ENCODE measurements at places on chromosomes 2 and 18.

GRCh38 chr2:26590508-26590907 lies 50.7 kb downstream of the CIB4 start:
- no peak for DNase-seq

DNA sequence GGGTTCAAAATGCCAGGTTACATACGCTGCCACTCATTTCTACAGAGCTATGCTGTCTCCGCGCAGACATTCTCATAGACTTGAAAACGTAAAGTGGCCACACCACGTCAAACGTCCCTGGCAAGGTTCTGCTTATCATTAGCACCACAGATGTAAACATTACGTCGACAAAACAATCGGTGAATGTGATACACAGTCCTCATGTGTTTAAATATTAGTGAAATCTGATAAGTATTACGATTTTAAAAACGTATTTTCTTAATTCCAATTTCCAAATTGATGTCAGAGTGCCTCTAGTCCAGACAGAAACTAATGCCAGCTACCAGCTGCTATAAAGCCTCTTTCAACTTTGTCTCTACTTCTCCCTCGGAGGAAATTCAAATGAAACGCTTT lies 1.2 kb downstream of the STK17B start:
- peak; percentile 44 for DNase-seq

- no peak for DNase-seq
These were observed 378.1 kb upstream of the ATP5MC3 start for GRCh38 chr2:175559613-175560012.

- no peak for DNase-seq
These were observed 371.7 kb upstream of the RND3 start for GRCh38 chr2:150859162-150859561.

GRCh38 chr2:88483200-88483599 lies 30.7 kb upstream of the FOXI3 start:
- no peak for DNase-seq

DNA sequence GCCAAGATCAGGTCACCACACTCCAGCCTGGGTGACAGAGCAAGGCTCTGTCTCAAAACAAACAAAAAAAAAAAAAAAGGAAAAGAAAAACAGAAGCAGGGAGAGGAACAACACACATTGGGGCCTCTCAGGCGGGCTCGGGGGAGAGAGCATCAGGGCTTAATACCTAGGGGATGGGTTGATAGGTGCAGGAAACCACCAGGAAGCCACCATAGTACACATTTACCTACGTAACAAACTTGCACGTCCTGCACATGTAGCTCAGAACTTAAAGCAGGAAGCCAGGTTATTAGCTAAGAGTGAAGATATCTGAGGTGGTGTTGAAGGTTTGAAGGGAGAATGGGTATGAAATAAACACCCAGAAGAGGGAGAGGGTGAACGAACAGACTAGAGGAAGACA lies 81.0 kb upstream of the PMAIP1 start:
- DNase-seq: no peak

DNA sequence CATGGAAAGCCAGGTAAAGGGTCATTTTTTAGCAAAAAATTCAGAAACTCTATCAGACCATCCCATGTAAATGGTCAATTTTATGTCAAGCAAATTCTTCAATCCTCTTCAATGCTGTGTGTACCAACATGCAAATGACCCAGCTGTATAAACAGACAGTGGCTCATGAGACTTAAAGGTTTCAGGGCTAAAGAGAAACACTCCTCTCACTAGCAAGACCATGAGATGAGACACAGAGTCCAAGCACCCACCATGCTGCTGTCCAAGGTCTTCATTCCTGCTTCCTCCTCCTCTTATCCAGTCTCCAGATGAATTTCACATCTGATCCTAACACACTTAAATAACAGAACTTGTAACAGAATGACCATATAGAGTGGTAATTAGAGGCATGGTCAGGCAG lies 30.8 kb upstream of the ONECUT2 start:
- DNase-seq: no peak

DNA sequence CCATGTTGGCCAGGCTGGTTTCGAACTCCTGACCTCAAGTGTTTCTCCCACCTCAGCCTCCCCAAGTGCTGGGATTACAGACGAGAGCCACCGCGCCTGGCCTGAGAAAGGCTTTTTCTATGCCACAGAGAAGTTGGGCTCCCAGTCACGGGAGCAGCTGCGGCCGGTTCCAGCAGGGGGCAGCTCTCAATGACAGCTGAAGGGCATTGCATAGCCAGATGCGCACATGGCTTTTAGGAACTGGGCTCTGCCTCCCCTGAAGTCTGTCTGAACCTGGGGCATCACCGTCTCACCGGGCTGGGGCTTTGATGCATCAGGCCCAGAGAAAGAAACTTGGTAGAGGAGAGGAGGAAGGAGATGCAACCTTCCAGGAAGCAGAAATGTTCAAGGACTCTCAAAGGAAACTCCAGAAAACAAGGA lies 84.2 kb upstream of the LAPTM4A start:
- peak; percentile 71 for DNase-seq

- no peak for DNase-seq
These were observed 101.0 kb downstream of the PTGR3 start for GRCh38 chr18:75107931-75108276.

DNA sequence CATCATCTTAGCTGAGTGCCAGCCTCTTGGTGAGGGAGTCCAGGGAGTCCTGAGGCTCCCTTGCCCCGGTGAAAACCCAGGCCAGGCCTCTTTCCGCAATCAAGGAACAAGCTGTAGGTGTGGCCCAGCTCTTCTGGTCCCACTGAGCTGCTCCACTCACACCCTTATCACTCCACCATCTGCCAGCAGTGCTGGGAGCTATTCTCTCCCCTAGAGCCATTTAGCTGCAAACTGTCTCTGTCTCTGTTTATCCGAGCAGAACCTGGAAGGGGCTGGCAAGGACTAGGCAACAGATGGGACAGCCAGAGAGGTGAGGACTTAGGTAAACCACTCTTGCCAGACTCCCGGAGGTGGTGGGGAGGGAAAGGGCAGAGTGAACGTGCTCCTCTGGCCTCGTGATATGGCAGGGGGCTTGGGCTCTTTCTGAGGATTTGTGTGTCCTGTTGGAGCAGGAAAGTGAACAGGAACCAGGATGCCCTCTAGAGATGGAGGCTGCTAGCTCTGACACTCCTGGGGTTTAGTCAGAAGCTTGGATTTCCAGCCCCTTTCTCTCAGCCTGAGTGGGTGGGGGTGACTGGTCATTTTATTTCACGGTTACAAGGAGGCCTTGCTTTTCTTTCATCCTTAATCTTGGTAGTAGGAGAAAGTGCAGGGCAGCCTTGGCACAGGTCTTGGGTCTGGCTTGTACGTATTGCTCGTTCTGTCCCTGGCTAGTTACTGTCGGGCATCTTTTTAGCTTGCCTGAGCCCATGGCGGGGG lies 19.6 kb downstream of the B3GNT2 start:
- DNase-seq: no peak

GRCh38 chr2:128198656-128199055 lies 107.7 kb downstream of the UGGT1 start:
- DNase-seq: no peak

- no peak for DNase-seq
These were observed 105.5 kb downstream of the FMNL2 start for GRCh38 chr2:152440460-152440859.

DNA sequence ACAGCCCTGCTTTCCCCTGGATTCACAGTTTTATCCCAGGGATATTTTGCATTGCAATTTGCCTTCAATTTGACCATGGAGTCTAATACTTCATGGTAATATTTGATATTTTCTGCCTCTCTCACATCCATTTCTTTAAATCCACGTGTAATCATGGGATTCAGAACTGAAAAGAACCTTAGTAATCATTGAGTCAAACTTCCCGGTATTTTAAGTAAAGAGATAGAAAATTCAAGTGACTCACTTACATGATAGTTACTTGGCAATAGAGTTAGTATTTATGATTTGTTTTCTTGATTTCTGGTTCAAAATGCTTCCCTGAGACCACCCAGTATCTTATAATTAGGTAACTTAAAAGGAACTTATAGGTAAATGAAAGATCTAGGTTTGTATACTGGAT lies 33.7 kb upstream of the CDC42EP3 start:
- no peak for DNase-seq

DNA sequence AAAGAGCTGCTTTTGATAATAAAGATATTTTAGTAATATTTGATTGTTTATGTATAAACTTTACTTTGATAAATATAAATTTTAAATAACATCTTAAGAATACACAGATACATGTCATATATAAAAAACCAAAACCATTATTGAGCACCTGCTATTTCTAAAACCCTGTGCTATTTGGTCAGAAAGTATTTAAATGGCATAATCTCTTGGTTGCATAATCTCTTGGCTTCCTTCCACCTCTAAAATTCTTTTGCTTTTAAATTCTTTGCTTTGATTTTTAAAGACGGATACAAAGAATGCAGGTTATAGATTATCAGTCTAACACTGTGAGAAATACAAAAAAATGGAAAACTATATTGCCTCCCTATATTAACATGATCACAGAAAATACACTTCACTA lies 36.9 kb downstream of the ACMSD start:
- DNase-seq: no peak

GRCh38 chr2:174797781-174798276 lies 33.6 kb upstream of the CHRNA1 start:
- DNase-seq: peak; percentile 98

GRCh38 chr2:226845386-226846116 lies 9.7 kb downstream of the RHBDD1 start:
- no peak for DNase-seq

DNA sequence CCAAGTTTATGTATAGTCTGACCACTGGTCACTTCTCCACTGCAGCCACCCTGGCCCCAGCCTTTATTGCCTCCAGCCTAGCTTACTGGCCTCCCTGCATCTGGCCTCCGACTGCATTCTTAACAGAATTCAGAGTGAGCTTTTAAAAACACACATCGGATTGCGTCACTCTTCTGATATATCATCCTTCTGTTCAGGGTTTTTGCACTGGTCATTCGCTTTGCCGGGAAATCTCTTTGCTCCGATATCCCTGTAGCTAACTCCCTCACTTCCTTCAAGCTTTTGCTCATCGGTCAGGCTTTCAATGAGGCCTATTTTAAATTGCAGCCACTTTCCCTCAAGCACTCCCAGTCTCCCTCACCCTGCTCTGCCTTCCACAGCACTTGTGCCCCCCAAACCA lies 101.6 kb upstream of the DLX2 start:
- no peak for DNase-seq

GRCh38 chr2:217802266-217802665 lies 200.5 kb downstream of the TNS1 start:
- DNase-seq: no peak

DNA sequence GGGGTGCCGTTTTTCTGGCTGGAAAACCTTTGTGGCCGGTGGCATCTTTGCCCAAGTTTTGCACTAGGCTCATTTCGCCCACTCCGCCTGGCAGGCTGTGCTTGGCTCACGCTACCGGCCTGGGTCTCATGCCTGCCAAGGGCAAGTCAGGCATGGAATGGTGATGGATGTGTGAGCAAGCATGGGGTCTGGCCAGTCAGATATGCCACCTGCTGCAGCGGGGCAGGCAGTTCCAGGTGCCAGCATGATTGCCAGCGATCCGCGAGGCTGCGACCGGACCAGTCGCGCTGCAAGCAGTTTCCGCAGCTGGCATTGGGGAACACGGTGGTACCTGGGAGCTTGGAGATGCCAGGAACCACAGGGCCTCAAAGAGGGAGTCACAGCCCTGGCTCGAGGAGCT lies 40.6 kb downstream of the TAF1B start:
- no peak for DNase-seq

GRCh38 chr2:128615571-128615970 lies 296.9 kb upstream of the HS6ST1 start:
- no peak for DNase-seq

DNA sequence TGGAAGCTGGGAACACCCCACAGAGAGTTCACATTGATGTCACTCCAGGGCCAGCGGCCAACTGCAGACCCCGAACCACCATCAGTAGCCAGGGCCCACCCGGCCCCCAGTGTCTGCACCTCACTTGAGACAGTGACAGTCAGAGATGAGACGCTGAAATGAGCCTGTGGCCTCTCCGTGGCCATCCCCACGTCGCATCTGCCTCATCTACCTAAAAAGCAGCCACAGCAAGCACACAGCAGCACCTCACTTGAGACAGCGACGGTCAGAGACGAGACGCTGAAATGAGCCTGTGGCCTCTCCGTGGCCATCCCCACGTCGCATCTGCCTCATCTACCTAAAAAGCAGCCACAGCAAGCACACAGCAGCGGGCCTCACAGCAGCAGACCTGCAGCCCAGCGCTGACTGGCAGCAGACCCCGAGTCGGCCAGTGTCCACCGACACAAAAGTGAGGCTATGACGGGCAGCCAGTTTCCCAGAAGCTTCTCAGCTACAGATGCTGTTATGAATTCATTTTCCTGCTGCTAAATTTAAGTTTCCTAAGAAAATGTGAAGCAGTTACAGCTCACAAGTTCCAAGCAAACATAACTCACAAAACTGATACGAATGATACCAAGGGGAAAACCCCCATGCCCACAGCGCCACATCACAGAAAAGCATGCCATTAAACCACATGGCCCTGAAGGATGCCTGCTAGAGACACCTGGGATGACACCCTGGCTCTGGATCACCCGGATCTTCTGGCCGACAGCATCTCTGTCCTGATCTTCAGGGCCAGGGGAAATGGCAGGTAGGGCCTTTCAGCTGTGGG lies 27.7 kb downstream of the SNORC start:
- no peak for DNase-seq

DNA sequence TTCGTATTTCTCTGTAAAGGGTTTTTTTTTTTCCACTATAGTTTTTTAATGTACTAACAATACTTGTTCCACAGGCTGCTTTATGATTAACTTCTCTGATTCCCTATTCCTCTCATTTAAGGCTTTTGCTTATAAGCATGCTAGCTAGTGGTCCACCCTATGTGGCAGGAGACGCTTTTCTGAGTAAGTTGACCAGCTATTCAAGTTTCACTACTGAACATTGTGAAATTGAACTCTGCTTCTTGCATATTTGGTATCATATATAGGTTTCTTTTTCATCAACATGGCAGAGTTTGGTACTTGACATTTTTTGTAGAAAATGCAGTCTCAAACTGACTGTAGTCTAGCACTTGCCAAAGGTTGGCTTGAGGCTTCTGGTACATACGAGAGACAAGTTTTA lies 74.2 kb downstream of the OTX1 start:
- no peak for DNase-seq

DNA sequence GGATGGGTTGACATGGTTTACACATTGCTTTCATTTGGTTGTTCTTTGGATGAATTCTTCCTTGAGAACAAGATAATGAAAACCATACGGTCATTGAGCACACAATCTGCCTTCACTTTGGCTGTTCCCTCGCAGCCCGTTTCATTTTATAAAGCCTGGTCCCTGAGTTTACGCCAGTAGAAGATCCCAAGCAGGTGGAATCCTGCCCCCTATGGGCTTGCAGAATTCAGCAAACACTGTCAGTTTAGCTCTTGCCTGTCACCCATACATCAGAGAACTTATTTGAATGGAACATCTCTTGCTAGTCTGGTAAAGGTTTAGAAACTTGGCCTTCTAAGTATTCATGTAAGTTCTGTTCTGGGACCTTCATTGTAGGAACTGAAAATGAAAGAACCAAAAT lies 666.4 kb upstream of the ZEB2 start:
- DNase-seq: peak; percentile 70

- DNase-seq: no peak
These were observed 90.5 kb upstream of the ITGB6 start for GRCh38 chr2:160290598-160290997.

All from AG10803 (cell line).